Stimulated activated CD4-positive, alpha-beta T cell treated with anti-CD3 and anti-CD28 coated beads, TNF-alpha, amount 100 ng/mL, for 24 hours (primary cell): ENCODE measurements at places on chromosomes 2 and 18.

- DNase-seq, result no peak
Measured at GRCh38 chr2:75822336-75822735, 111.6 kb upstream of the GCFC2 start.

DNA sequence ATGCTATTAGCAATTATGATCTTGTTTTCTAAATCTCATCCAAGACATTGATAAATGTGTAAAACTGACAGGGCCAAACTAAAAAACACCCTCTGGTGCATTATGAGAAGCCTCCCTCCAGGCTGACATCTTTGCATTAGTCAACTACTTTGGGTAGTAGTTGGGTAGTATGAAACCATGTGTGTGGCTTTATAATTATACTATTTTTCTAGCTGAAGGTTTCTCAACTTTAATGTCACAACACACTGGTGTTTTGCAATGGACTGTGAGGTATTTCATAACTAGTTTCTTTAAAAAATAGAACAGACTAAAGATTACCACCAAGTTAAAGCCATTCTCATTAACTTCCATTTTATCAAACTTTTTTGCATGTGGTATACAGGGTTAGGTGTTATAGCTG is 73.1 kb upstream of the RBMS1 start:
- no peak for DNase-seq

- DNase-seq, result no peak
Measured at GRCh38 chr2:63698786-63699548, 110.2 kb downstream of the MDH1 start.

GRCh38 chr18:41700416-41700815 is 254.6 kb upstream of the PIK3C3 start:
- no peak for DNase-seq

DNA sequence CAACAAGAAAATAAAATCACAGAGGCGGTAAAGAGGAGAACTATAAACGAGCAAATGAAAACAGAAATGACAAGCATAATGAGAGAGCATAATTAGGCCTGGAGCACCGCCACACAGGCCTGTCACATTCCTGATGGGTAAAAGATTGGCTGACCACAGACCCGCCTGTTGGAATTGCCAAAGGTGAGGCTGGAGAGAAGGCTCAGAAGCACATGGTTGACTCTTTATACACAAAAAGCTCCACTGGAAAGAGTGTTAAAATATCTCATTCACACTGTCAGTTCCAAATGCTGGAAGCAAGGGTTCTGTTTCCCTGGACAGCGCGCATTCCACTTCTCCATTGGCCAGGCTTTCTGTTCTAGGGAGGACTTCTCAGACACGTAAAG is 5.9 kb upstream of the LGALSL start:
- no peak for DNase-seq

- DNase-seq, result no peak
Measured at GRCh38 chr18:21991081-21991534, 178.3 kb upstream of the GATA6 start.
